ENCODE measurements at places on chromosomes 16 and 17.
A peak's percentile ranks its signal among the peaks of the same experiment; 100 is the strongest.

GRCh38 chr17:28043741-28044140 is 1.3 kb downstream of the NLK start:
- DNase-seq, result no peak

DNA sequence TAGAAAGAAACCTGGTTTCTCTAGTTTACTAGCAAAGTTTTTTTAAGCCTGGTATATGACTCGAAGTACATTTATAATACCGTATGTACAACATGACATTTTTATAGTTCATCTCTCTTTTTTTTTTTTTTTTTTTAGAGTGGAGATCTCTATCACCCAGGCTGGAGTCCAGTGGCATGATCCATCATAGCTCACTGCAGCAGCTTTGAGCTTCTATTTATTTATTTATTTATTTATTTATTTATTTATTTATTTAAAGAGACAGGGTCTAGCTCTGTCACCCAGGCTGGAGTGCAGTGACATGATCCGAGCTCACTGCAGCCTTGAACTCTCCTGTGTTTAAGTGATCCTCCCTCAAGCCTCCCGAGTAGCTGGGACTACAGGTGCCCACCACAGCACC is 25.9 kb upstream of the VPS4A start:
- DNase-seq, result no peak

- no peak for DNase-seq
These were observed 115.0 kb upstream of the CIBAR2 start for GRCh38 chr16:85227084-85227945.

- DNase-seq, result no peak
These were observed 3.8 kb upstream of the EXOSC6 start for GRCh38 chr16:70255574-70255973.

GRCh38 chr16:23114131-23114904 is 34.9 kb downstream of the USP31 start:
- DNase-seq, result no peak

DNA sequence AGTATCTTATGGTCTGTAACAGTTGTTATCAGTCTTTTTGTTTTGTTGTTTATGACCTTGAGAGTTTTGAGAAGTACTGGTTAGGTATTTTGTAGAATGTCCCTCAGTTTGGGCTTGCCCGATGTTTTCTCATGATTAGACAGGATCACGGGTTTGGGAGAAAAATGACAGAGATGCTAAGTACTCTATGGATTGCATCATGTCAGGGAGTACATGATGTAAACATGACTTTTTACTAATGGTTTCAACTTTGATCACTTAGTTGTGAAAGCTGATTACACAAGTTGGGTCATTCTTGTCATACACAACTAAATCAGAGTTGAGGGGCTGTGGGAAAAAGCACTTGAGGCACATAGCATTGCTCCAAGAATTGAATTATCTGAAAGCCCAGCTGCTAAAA is 94.7 kb upstream of the SIAH1 start:
- DNase-seq, result no peak

DNA sequence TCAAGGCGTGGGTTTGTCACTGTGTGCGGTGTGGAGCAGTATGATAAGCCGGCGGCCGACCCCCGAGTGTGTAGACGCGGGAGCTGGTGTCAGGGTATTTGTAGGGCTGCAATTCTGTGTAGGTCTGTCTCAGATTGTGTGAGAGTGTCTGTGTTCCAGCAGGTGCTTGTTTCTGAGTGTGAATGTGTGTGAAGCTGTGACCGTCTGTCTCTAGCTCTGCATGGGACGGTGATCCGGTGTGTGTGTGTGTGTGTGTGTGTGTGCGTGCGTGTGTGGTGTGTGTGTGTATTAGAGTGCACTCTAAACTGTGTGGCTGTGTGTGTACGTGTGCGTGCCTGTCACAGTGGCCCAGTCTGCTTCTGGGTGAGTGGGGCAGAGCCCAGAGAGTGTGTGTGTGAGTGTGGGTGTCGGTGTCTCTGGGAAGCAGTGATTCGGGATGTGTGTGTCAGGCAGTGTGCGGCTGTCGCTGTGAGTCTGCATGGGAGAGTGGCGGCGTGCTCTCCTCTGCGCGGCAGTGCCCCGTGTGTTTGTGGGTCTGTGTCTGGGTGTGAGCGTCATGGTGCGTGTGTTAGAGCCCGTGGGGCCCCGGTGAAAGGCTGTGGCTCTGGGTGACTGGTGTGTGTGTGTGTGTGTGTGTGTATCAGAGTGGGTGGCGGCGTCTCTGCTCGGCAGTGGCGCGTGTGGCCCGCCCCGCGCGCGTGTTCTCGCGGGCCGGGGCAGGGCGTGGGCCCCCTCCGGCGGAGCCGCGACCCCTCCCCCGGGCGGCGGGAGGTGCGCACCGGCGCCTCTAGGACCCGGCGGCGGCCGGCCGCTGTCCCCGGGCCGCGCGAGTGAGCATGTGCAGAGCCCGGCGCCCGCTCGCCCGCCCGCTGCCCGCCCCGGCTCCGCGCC is at the start of gene WSCD1:
WSCD1 (plus strand) TSS at position 841 of the 891 bp plus-strand sequence. CDS start 10,280 bp downstream, outside the sequence.
- DNase-seq, result peak; percentile 87

DNA sequence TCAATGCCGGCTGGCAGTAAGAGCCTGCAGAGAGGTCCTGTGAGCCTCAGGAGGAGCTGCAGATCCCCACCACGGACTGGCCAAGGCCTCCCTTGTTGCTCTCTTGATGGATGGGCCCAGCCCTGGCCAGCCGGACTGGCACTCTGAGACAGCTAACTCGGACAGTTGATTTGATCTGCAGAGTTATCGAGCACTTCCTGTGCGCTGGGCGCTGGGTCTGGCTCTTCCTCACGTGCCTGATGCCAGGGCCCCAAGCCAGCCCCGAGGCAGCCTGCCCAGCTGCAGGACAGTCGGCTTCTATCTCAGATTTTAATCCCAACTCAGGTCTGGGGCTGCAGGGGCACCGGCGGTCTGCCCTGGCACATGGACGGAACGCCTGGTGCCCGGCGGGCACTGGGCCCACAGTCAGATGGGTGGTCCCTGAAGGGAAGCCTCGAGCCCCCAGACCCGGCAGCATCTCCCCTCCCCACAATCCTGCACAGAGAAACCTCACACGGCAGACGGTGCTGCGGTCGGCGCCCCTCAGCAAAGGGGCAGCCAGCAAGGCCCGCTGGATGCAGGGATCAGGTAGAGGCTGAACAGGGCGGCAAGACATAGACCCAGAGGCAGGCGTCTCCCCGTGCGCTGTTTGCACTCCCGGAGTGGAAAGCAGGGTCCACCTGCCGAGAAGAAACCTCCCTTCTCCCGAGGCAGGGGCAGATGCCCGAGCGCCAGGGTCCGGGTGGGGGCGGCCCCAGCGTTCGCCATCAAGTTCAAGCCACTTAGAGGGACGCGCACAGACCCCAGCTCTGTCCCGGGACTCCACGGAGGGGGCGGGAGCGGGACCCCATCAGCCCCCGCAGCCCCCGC is 34.0 kb downstream of the TIMM22 start:
- DNase-seq, result peak; percentile 82

DNA sequence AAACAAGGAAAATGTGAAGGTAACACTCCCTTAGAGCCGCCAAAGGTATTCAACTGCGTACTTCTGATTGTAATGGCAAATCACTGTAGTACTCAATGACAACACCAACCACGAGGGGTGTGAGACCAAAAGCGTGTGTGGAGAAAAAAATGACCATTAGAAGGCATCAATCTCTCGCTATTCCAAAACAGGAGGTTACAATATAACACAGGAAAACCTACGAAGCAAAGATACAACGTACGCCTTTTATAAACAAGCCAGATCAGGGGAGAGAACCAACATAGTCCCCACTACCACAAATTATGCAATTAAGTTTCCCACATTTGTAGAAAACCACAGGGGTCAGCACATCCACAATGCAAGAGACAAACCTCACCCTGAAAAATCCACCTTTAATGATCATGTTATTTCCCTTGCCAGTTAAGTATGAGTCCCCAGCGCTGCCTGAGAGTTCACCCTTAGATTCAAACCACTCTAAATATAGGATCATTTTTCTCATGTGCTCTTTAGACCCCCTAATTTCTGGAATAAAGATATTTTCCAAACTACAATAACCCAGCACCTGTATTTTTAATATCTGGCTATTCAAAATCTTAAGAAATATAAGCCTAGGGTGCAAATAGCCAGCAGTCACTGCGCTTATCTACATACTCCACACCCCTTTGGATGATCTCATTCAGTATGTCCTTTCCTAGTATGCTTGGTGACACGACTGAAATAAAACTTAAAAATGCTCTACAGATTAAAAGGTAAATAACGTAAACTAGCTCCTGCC is 12.4 kb downstream of the TEX14 start:
- no peak for DNase-seq

- DNase-seq, result no peak
These were observed 63.6 kb downstream of the PLCG2 start for GRCh38 chr16:81842564-81843242.
